ENCODE measurements at places on chromosomes 4 and X.

GRCh38 chr4:115657991-115658650, 544.7 kb upstream of the NDST4 start:
- no peak for DNase-seq
- no peaks in the 10 kb centered on the region for H3K27me3 ChIP-seq

GRCh38 chr4:54800831-54801530, 143.2 kb downstream of the KIT start:
- no peaks in the 10 kb centered on the region for H3K27me3 ChIP-seq
- H3K4me1 ChIP-seq = no peaks in the 10 kb centered on the region
- no peak overlapping the region for H3K4me3 ChIP-seq
- peak overlapping the region; percentile 38 for H3K27ac ChIP-seq
- DNase-seq = no peak

DNA sequence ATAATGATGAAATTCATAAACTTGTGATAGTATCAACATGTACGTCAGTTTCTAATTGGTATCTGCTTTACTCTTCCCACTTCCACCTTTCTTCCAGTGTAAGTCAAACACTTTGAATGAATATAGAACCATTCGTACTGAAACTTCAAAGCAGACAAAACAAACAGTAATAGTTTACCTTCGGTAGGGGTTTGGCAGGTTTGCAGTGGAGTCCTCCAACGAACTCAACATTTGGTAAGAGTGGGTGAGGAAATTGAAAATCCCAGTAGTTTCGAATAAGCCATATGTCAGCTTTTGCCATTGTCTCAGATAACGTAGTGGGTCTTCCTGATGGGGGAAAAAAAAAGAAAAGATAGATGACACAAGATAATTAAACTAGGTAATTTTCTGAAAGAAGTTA, 2.2 kb downstream of the UGT2B4 start:
- no peak overlapping the region for H3K4me3 ChIP-seq
- no peak for DNase-seq
- H3K27ac ChIP-seq = no peak overlapping the region
- H3K36me3 ChIP-seq = no peaks in the 10 kb centered on the region

GRCh38 chrX:74923942-74924448, 1.3 kb downstream of the NEXMIF start:
- no peak for DNase-seq
- peaks cover 26% of the 10 kb centered on the region for H3K27me3 ChIP-seq
- H3K36me3 ChIP-seq = no peaks in the 10 kb centered on the region
- H3K4me3 ChIP-seq = peak overlapping the region; percentile 15

- peaks cover 21% of the 10 kb centered on the region for H3K4me1 ChIP-seq
- no peak for DNase-seq
- H3K36me3 ChIP-seq = no peaks in the 10 kb centered on the region
- peaks cover 2% of the 10 kb centered on the region for H3K27me3 ChIP-seq
- H3K27ac ChIP-seq = no peak overlapping the region
Observed at GRCh38 chr4:37892641-37893040, 1.8 kb downstream of the TBC1D1 start.

- H3K4me3 ChIP-seq = no peak overlapping the region
- H3K36me3 ChIP-seq = peaks cover 5% of the 10 kb centered on the region
- no peak for DNase-seq
Observed at GRCh38 chrX:63652086-63652765, 132.8 kb downstream of the ARHGEF9 start.

- no peak overlapping the region for H3K4me3 ChIP-seq
- no peak overlapping the region for H3K27ac ChIP-seq
- no peaks in the 10 kb centered on the region for H3K4me1 ChIP-seq
Observed at GRCh38 chr4:109973529-109973905, 60.8 kb downstream of the EGF start.

GRCh38 chrX:129667412-129667811, 12.7 kb upstream of the APLN start:
- no peak overlapping the region for H3K4me3 ChIP-seq
- H3K4me1 ChIP-seq = no peaks in the 10 kb centered on the region
- H3K36me3 ChIP-seq = no peaks in the 10 kb centered on the region
- DNase-seq = no peak
- no peaks in the 10 kb centered on the region for H3K27me3 ChIP-seq

DNA sequence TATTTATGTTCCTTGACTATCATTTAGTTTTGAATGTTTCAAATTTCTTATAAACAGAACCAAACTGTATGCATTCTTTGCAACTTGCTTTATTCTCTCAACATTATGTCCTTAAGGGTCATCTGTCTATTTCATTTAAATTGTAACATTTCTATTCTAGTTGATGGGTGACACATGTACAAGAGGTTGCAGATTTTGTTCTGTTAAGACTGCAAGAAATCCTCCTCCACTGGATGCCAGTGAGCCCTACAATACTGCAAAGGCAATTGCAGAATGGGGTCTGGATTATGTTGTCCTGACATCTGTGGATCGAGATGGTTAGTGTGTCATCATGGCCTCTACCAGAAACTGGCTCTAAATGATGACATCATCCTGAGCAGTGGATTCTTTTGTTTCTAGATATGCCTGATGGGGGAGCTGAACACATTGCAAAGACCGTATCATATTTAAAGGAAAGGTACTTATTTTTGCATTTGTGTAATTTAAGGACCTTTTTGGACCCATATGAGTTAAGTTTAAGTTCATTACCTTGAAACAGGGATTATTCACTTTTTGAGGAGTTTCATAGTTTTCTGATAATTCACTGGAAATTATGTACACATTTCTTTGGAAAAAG, 6.1 kb downstream of the LIAS start:
- H3K27ac ChIP-seq = no peak overlapping the region
- H3K4me1 ChIP-seq = peaks cover under 1% of the 10 kb centered on the region
- no peak for DNase-seq
- no peaks in the 10 kb centered on the region for H3K27me3 ChIP-seq

DNA sequence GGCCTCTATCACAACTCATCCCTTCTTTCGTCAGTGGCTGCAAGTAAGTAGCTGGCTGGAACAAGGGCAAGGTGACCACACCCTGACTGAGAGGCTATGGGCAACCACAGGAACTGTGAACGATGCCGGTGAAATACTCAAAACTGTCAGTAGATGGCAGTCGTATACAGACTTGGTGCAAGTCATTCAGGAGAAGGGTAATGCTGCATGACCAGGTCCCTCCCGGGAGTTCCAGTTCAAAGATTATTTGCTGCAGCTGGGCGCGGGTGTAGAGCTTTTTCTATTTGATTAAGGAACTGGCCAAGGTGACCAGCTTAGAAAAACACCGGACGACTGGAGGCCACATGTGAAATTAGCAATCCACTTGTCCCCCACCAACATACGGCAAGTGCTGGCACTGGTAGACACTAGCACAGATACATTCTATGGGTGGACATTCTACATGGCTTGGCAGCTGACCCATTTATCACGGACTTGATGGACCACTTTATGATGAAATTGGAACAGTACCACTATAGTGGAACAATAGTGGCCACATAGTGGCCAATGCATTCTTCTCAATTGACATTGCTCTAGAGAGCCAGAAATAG, 726.6 kb downstream of the TRAM1L1 start:
- DNase-seq = no peak
- no peaks in the 10 kb centered on the region for H3K36me3 ChIP-seq

GRCh38 chr4:870951-871350, 45.0 kb upstream of the CPLX1 start:
- no peak overlapping the region for H3K27ac ChIP-seq
- DNase-seq = no peak
- H3K4me3 ChIP-seq = no peak overlapping the region
- peaks cover 91% of the 10 kb centered on the region for H3K36me3 ChIP-seq
- H3K27me3 ChIP-seq = no peaks in the 10 kb centered on the region

GRCh38 chr4:498328-498904, 540 bp downstream of the ZNF721 start:
- H3K27me3 ChIP-seq = no peaks in the 10 kb centered on the region
- peaks cover 26% of the 10 kb centered on the region for H3K36me3 ChIP-seq
- no peak for DNase-seq
- peak overlapping the region; percentile 99 for H3K4me3 ChIP-seq

DNA sequence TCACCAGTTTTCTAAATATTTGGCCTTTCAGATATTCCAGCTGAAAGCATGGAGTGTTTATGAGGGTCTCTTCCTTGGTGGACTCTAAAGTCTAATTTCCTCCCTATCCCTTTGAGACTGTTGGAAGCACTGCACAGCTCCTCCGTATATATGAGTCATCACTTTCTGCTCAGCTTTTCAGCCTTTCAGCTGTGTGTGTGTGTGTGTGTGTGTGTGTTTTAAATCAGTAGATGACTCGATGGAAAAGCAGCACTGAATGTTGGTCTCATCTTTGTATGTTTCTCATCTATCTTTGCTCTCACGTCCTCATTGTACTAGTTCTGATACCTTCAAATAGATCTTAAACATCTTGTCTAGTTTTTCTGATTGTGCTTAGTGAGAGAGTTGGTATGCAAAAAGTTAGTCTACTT, 81.6 kb downstream of the ZFX start:
- H3K27ac ChIP-seq = no peak overlapping the region
- no peaks in the 10 kb centered on the region for H3K36me3 ChIP-seq
- no peak for DNase-seq

DNA sequence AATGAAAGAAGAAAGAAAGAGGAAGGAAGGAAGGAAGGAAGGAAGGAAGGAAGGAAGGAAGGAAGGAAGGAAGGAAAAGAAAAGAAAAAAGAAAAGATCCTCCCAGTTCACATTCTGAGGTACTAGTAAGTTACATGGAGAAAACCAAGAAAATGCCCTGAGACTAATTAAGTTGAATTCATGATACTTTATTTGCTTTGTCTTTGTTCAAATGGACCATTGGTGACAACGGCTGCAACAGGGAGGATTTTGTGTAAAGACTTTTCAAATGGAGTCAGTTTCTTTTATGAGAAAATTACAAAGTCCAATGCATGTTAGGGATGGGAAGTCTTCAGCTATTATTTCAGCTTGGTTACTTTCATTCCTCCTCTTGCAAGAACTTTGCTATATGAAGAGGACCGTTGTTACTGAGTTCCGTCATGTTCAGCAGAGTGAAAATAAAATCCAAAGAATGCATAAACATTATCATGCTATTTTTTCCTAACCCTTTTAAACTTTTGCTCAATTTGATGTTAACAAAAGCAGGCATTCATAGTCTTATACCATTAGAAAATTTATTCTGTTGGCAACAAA, 8.3 kb downstream of the VCX3A start:
- H3K4me3 ChIP-seq = no peak overlapping the region
- no peaks in the 10 kb centered on the region for H3K27me3 ChIP-seq
- H3K36me3 ChIP-seq = no peaks in the 10 kb centered on the region
- DNase-seq = no peak

GRCh38 chrX:38864165-38864564, 62.9 kb downstream of the MID1IP1 start:
- H3K4me1 ChIP-seq = peaks cover 11% of the 10 kb centered on the region
- DNase-seq = no peak
- no peak overlapping the region for H3K27ac ChIP-seq
- H3K36me3 ChIP-seq = no peaks in the 10 kb centered on the region
- no peak overlapping the region for H3K4me3 ChIP-seq

DNA sequence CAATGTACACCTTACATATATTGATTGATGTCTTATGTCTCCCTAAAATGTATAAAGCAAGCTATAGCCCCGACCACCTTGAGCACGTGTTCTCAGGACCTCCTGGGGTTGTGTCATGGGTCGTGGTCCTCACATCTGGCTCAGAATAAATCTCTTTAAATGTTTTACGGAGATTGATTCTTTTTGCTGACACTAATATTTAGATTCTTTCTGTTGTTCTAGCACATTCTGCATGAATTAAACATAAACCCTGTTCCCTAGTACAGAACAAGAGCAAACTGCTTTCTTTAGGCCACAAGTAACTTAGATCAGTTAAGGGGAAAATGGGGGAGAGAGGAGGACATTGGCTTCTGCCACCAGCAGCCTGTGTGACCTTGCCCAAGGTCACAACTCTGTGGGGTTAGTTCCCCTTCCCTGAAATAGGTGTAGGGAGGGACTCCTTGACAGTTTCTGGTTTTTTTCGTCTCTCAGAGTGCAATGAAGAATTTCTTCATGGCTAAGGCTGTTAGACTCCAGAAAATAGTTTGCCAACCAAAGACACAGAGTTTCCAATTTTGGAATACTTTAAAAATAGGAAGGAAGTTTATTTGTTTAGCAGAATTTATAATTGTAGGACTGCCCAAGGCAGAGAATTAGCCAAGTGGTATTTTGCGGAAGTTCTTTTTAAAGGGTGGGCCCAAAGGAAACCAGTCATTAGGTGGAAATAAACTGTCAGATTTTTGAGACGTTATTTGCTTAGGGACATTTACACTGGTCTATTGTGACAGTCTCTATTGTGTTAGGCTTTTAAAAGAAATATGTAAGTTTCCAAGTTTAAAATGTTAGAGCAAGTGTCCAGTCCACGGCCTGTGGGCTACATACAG, 29.4 kb downstream of the PTTG2 start:
- H3K27ac ChIP-seq = no peak overlapping the region
- peaks cover 11% of the 10 kb centered on the region for H3K36me3 ChIP-seq
- no peaks in the 10 kb centered on the region for H3K27me3 ChIP-seq
- DNase-seq = no peak

GRCh38 chr4:7598939-7599790, 164.4 kb upstream of the PSAPL1 start:
- H3K27me3 ChIP-seq = no peaks in the 10 kb centered on the region
- no peak overlapping the region for H3K27ac ChIP-seq
- no peak overlapping the region for H3K4me3 ChIP-seq
- H3K4me1 ChIP-seq = no peaks in the 10 kb centered on the region
- DNase-seq = no peak

GRCh38 chr4:9735515-9735914, 45.9 kb upstream of the DRD5 start:
- DNase-seq = no peak
- H3K27me3 ChIP-seq = no peaks in the 10 kb centered on the region

DNA sequence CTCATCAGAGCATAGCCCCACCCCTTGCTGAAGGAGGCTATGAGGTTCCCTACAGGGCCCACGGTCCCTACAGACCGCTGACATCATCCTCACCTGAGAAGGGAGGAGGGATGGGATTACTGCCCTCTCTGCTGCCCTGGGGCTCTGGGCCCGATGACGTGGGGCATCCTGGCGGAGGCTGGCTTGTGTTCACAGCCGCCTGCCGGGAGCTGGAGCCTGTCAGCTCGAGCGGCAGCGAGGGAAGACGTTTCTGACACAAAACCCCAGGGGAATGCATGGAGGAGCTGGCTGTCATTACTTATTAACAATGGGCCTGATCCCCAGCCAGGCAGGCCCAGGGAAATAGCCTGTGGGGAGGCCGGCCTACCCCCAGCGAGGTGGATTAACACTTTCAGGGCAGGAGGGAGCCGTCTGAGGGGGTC, 106.6 kb upstream of the ATP6AP2 start:
- peaks cover 51% of the 10 kb centered on the region for H3K4me1 ChIP-seq
- H3K27me3 ChIP-seq = no peaks in the 10 kb centered on the region
- no peak overlapping the region for H3K4me3 ChIP-seq
- DNase-seq = no peak
- no peaks in the 10 kb centered on the region for H3K36me3 ChIP-seq
